ENCODE measurements at places on chromosomes 4 and X. TPM values are rescaled to one million over a fixed set of nuclear protein-coding genes. Genes with fewer than 3 reads are reported as not detected.

Gene ARHGEF38
- total RNA-seq, result under 0.01 TPM

Gene CT45A5
- not detected for total RNA-seq

Gene RUFY3
- total RNA-seq, result 55.1 TPM

Gene SMARCA1
- total RNA-seq, result 28.8 TPM

Gene MUC7
- not detected for total RNA-seq

Gene UCHL1
- 11.3 TPM for total RNA-seq

Gene RELL1
- 93.2 TPM for total RNA-seq

Gene EGF
- 0.67 TPM for total RNA-seq

Gene STIM2
- 37.9 TPM for total RNA-seq
